ENCODE measurements at places on chromosomes 3 and 15.
A peak's percentile ranks its signal among the peaks of the same experiment; 100 is the strongest.

GRCh38 chr3:40185029-40185695 is 124.3 kb upstream of the EIF1B start:
- DNase-seq, result no peak

- DNase-seq, result no peak
These were observed 978 bp upstream of the CMC1 start for GRCh38 chr3:28240441-28240840.

DNA sequence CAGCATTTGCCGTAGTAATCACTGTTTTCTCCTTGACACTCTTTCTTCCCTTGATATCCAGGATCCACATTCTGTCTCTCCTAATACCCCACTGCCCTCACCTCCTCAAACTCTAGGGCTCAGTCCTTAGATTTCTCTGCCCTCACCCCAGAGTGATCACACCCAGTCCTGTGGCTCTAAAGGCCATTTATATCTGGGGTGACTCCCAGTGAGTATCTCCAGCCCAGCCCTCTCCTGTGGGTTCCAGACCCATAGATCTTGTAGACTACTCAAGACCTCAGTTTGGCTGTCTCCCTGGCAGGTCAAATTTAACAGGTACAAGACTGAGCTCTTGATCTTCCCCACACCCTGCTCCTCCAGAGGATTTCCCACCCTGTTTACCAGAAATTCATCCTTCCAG is 1.3 kb downstream of the GRK7 start:
- DNase-seq, result no peak

GRCh38 chr3:141105828-141106628 is 54.9 kb downstream of the SPSB4 start:
- peak; percentile 78 for DNase-seq

- no peak for DNase-seq
These were observed 122.5 kb downstream of the TBC1D5 start for GRCh38 chr3:17619968-17620367.

DNA sequence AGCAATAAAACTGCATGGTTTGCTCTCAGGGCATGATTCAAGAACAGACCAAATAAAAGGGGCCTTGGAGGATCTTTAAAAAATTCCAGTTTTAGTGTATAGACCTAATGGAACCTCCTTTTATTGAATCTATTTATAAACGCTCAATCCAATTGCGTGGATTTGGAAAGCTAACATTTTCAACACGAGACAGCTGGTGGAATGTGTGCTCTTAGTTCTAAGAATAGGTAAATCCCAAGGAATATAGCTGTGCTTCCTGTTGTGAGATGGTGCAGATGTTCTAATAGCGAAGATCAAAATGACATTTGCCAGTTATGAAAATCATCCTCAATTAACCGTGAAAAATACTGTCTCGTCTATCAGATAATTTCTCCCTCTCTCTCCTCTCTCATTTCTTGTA is 192.5 kb downstream of the ATP10A start:
- no peak for DNase-seq

GRCh38 chr3:184314700-184315542 is 515 bp downstream of the EIF4G1 start:
- peak; percentile 83 for DNase-seq

DNA sequence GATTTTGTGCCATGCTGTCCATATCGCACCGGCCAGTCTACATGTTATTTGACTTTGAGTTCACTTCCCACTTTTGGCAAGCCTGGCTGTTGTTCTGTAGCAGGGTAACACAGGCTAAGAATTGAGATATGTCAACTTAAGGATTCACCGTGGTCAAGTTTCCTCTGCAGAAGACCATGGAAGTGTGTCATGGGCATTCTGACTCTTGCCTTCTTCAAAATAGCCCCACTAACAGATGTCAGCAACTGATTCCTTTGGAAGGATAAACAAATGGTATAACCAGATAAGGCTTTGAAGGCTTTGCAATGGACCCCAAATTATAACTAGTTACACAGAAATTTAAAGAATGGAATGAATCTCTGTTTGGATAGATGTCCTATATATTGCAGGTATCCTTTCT is 20.1 kb upstream of the CD47 start:
- DNase-seq, result no peak

GRCh38 chr15:48003441-48003840 is 117.3 kb upstream of the SLC24A5 start:
- no peak for DNase-seq

- DNase-seq, result peak; percentile 7
These were observed 384.0 kb upstream of the TPM1 start for GRCh38 chr15:62658498-62658897.

DNA sequence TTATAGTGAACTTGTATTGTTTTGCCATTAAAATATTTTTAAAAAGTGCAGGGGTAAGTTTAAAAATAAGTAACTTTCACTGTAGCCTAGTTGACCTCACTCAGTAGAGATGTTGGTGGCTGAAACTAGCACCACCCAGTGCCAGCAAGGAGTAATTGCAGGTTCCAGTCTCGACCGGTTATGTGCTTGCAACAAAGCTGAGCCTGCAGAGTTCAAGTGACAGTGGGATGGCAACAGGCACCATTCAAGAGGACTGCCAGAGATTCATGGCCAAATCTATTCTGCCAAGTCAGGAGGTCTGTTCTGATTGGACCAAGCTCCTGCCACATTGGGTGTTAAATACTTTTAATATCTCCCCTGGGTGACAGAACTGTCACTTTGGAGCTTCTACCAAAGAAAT is 2.7 kb downstream of the ADAMTS7 start:
- peak; percentile 48 for DNase-seq

DNA sequence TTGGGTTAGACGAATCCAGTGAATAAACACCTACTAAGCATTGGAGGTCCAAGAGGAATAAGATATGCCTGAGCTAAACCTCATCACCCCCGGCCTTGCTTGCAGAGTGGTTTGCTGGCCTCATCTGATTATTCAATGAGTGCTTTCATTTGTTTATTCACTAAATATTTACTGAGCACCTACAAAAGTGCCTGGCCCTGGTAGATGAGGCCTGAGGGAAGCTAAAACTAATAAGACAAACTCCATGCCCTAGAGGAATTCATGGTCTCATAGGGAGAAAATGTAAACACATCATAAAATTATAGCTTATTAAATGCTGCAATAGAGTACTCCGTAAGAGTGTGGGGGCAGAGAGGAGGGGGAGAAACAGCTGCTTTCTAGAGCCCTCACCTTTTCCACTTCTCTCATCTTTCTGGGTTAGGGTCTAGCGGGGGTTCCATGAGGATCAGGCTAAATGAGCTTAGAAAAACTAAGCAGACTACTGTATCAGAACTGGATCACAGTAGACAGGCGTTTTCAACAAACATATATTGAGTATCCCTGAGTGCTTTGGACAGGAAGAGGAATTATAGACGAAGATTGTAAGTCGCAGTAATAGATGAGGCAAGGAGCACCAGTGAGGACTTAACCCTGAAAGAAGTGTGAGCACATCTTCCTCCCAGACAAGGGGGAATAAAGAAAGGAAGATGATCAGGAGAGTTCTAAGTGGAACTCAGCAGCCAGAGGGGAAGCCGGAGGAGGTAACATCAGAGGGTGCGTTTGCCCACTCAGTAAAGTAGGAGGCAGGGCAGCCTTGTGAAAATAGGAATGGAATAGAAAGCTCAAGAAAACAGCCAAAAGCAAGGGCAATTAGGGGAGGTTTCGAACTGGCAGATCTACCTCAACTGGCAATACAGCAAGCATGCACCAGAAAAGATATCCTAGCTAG is 31.5 kb upstream of the LAMP3 start:
- no peak for DNase-seq

- no peak for DNase-seq
These were observed 47.6 kb downstream of the LARS2 start for GRCh38 chr3:45435961-45436360.

- no peak for DNase-seq
These were observed 41.3 kb downstream of the NMNAT3 start for GRCh38 chr3:139636511-139636910.

DNA sequence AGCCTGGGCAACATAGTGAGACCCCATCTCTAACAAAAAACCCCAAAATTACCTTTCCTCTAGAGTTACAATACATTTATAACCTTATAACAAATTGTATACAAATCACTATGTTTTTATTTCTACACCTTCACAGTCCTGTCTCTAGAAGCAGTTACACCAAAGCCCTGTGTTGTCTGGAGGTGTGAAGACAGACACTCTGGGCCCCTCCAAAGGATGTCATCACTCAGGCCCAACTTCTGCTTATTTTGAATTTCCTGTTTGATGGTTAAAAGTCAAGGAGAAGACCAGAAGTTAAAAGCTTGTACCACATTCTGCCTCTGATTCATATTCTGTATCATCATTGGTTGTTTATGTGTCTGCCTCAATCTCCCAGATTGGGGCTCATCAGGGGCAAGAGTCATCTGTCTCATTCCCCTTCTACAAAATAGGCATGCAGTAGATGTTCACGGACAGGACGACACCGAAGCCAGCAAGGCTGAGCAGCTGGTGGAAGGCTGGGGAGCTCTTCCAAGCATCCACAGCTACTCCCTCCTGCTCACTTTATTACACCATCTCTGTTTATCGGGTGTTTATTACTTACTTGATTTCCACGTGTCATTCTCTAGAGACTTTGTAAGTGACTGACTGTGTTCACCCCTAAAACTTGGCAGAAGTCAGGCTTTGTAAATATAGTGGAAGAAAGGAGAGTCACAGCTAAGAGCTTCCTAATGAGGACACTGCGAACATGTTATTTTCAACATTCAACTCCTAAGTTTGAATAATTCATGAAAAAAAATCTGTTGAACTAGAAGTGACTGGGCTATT is 136.8 kb upstream of the ANKRD28 start:
- DNase-seq, result no peak

GRCh38 chr15:33454996-33455395 is 144.2 kb downstream of the RYR3 start:
- no peak for DNase-seq

GRCh38 chr3:50100956-50101845 is 12.5 kb downstream of the RBM5 start:
- peak; percentile 41 for DNase-seq

GRCh38 chr15:92843814-92844213 is 56.3 kb upstream of the CHD2 start:
- no peak for DNase-seq

- DNase-seq, result peak; percentile 29
These were observed 27.9 kb upstream of the SLC6A1 start for GRCh38 chr3:10964537-10965167.

- DNase-seq, result no peak
These were observed 201.2 kb upstream of the NSMCE3 start for GRCh38 chr15:29470794-29471193.

DNA sequence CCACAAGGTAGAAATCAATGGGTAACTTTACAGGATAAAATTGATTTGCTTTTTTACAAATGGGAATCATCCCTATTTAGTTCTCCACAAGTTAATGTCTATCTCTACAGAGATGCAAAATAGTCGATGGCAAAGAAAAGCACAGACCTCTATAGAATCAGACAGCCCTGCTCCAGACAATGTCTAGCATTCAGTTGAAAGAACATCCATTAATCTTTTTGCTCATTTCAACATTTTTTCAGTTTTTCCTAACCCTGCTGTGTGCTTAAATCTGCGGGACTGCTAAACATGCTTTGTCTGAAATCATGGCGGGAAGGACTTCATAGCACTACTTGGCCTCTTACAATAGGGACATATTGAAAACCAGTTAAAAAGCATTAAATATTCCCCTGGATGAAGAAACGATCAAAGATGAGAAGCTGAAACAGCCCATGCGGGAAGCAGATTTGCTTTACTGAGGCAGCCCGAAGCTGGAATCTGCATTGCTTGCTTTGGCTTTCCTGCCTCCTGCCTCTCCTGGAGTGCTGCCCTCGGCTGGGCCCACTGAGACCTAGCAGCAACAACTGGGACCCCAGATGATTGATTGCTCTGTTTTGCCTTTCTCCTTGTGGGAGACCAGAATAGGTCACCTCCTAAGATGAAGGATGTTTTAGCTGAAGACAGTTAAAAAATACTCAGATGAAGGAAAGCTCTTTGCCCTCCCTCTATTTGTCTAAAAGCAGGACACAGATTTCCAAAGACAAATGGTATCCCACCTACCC is 38.5 kb upstream of the RASGRP1 start:
- no peak for DNase-seq

GRCh38 chr3:88364926-88365325 is 215.2 kb downstream of the C3orf38 start:
- DNase-seq, result no peak

- DNase-seq, result no peak
These were observed 70.4 kb downstream of the LSM3 start for GRCh38 chr3:14248849-14249523.

DNA sequence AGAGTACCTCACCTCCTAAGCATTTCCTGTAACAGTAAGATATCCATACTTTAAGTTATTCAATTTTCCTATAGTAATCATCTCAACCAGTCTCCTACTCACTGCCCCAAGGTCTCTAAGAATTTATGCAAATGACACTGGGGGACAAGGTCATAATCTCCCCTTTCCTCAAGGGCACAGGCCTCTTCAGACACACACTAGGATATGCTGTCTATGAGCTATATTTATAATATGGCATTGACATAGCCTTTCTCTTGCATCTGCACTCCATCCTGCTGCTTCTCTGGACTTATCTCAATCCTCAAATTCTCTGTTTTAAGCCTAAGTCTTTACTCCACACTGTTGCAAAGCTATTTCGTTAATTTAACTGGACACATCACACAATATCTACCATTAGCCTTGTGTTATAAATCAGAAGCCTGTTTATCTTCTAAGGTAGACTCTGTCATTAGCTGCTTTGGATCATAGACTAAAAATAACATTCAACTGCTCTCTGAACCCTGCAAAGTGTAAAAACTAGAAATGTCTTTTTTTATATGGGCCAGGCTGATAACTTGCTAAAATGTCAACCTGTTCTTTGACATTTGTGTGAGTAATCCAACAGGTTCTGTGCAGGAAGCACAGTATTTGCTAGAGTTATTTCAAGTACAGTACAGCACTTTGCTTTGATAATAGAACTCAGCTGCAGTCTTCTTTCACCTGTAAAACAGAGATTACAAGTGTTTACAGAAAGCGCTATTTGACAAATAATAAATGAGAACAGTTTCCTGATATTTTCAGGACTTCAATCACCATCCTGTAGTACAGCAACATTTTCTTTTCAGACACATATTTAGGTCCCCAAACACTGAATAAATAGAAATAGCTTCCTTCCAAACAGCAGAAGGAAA is 17.8 kb upstream of the SEC62 start:
- DNase-seq, result no peak

- peak; percentile 18 for DNase-seq
These were observed 130.1 kb downstream of the EDEM1 start for GRCh38 chr3:5317557-5317956.

GRCh38 chr15:63920504-63921175 is 86.9 kb upstream of the HERC1 start:
- no peak for DNase-seq

- no peak for DNase-seq
These were observed 45.0 kb downstream of the KLF13 start for GRCh38 chr15:31371520-31372240.

- no peak for DNase-seq
These were observed 139.6 kb upstream of the CGNL1 start for GRCh38 chr15:57236561-57237300.

GRCh38 chr3:89957451-89957850 is 850.0 kb downstream of the EPHA3 start:
- peak; percentile 82 for DNase-seq

- no peak for DNase-seq
These were observed 14.1 kb downstream of the FXR1 start for GRCh38 chr3:180926526-180926925.

GRCh38 chr3:113228498-113229286 is 17.3 kb downstream of the BOC start:
- DNase-seq, result no peak

- DNase-seq, result no peak
These were observed 444.7 kb upstream of the TPRG1 start for GRCh38 chr3:188727052-188727451.

GRCh38 chr3:139935016-139935865 is at the start of gene CLSTN2:
Gene CLSTN2, plus strand, starts transcription at chr3:139935185.
- DNase-seq, result peak; percentile 50

Data from fibroblast of skin of back (primary cell).